ENCODE measurements at places on chromosomes 1 and 21.

DNA sequence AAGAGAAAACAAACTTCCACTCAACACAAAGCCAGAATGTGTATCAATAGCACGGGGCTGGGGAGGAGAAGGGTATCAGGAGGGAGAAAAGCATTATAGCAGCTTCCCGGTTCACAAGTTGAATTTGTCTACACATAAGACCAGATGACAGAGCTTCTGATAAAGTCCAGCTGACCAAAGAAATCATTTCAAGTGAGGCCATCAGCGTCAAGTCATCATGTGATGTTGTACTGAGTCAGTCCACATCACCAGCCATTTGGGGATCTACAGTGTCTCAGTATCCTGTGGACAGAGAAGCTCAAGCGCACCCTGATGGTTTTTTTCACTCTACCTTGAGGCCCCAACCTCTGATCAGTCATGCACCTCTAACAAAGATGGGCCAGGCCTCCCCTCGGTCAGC is 33.0 kb downstream of the SETD4 start:
- DNase-seq, result no peak

DNA sequence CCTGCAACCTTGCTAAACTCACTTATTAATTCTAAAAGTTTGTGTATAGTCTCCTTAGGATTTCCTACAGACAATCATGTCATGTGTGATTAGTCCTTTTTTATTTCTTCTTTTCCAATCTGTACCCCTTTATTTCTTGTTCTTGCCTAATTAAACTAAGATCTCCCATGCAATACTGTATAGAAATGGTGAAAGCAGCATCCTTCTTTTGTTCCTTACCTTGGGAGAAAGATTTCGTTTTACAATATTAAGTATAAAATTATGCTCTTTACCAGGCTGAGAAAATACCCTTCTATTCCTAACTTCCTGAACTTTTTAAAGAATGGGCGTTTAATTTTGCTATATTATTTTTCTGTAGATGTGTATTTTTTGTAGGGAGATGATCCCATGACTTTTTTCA is 7.6 kb upstream of the COL18A1 start:
- no peak for DNase-seq

- no peak for DNase-seq
These were observed 397.5 kb upstream of the PLXNA2 start for GRCh38 chr1:208641579-208642280.

- no peak for DNase-seq
These were observed 29.2 kb downstream of the INKA2 start for GRCh38 chr1:111709986-111710385.

- no peak for DNase-seq
These were observed 53.3 kb downstream of the SYF2 start for GRCh38 chr1:25178917-25179561.

DNA sequence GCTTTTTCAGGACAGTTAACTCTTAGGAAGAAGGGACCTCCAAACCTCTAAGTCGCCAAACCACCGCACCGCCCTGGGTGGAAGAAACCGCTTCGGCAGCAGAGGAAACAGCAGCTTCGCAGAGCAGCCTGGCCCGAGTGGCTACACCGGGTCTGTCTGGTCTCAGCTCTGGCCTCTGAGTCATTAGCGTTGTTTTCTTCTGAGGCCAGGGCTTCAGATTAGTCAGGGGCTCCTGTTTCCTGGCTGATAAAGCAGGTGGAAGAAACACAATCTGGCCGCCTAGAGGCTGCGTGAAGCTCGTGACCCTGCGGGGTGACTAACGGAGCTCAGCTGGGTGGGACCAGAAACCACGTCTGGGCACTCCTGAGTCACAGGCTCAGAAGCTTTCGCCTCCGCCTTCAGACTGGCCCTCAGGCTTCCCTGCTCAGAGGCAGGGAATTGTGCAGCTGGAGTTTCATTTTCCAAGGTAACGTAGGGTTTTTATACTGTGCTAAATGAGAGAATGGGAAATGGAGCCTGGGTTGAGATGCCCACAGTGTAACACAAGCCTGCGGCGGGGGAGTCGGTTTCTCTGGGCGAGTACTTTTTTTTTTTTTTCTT is 44.9 kb downstream of the CHAF1B start:
- DNase-seq, result peak; percentile 94

- no peak for DNase-seq
These were observed 54.3 kb downstream of the KCNC4 start for GRCh38 chr1:110264430-110264829.
